ENCODE measurements at places on chromosomes 5 and 9. TPM values are rescaled to one million over a fixed set of nuclear protein-coding genes. Genes with fewer than 3 reads are reported as not detected.

The DAPK1 gene
- 9.0 TPM for polyA plus RNA-seq

The DOCK8 gene
- polyA plus RNA-seq, result 2.8 TPM

The CCDC171 gene
- 1.2 TPM for polyA plus RNA-seq

The SPATA9 gene
- polyA plus RNA-seq, result 0.35 TPM

The CD14 gene
- polyA plus RNA-seq, result 45.6 TPM

The LCN1 gene
- polyA plus RNA-seq, result not detected

The NEUROG1 gene
- polyA plus RNA-seq, result not detected

The PCDHB13 gene
- 0.28 TPM for polyA plus RNA-seq

The SLCO4C1 gene
- polyA plus RNA-seq, result not detected

The SPATA31A3 gene
- not detected for polyA plus RNA-seq

The STK32A gene
- polyA plus RNA-seq, result 0.62 TPM

The TMEM267 gene
- 5.3 TPM for polyA plus RNA-seq

The SPAAR gene
- polyA plus RNA-seq, result 0.92 TPM

The RNF224 gene
- polyA plus RNA-seq, result not detected

The MYORG gene
- polyA plus RNA-seq, result 0.76 TPM

The GFPT2 gene
- polyA plus RNA-seq, result 3.5 TPM

The CORO2A gene
- polyA plus RNA-seq, result 7.3 TPM

The SLC27A6 gene
- not detected for polyA plus RNA-seq

The RELL2 gene
- polyA plus RNA-seq, result 4.9 TPM

The TRAF2 gene
- 12.1 TPM for polyA plus RNA-seq

The HTR1A gene
- polyA plus RNA-seq, result not detected

The SLC36A2 gene
- not detected for polyA plus RNA-seq

The ADGRD2 gene
- not detected for polyA plus RNA-seq

The LMX1B gene
- polyA plus RNA-seq, result 0.20 TPM
